Suprapubic skin (tissue), 4 donors: ENCODE measurements at places on chromosomes 7 and 10.

GRCh38 chr10:14545827-14546226 lies 215.1 kb upstream of the FRMD4A start:
- DNase-seq, result no peak

- DNase-seq, result no peak
Observed at GRCh38 chr10:73969224-73969841, 28.6 kb upstream of the VCL start.

DNA sequence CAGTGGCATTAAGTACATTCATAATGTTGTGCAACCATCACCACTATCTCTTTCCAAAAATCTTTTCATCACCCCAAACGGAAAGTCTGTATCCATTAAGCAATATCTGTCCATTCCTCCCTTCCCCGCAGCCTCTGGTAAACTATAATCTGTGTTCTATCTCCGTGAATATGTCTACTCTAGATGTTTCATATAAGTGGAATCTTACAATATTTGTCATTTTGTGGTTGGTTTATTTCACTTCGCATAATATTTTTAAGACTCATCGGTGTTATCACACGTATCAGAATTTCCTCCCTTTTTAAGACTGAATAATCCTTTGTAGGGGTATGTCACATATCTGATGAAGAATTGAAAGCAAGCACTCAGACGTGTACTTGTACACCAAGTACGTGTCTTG lies 86.0 kb upstream of the FGFR2 start:
- no peak for DNase-seq

GRCh38 chr10:58237014-58237834 lies 30.5 kb downstream of the IPMK start:
- no peak for DNase-seq

DNA sequence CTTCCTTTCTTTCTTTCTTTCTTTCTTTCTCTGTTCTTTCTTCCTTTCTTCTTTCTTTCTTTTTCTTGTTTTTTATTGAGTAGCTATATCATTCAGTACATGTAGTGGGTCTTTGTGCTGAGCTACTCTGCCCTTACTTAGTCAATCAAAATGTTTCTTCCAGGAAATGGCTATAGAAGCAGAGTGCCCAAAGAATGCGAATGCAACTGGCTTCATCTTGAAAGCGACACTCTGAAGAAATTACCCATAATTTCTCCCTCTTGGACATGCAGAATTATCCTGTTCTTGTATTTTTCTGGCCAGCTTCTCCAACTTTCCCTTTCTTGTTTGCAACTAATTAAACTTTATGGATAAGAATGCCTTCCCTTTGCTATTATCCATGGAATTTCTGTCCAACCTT lies 441.5 kb downstream of the MAGI2 start:
- DNase-seq, result no peak

- DNase-seq, result peak; percentile 69
Observed at GRCh38 chr10:79025199-79025832, 43.5 kb upstream of the ZMIZ1 start.

DNA sequence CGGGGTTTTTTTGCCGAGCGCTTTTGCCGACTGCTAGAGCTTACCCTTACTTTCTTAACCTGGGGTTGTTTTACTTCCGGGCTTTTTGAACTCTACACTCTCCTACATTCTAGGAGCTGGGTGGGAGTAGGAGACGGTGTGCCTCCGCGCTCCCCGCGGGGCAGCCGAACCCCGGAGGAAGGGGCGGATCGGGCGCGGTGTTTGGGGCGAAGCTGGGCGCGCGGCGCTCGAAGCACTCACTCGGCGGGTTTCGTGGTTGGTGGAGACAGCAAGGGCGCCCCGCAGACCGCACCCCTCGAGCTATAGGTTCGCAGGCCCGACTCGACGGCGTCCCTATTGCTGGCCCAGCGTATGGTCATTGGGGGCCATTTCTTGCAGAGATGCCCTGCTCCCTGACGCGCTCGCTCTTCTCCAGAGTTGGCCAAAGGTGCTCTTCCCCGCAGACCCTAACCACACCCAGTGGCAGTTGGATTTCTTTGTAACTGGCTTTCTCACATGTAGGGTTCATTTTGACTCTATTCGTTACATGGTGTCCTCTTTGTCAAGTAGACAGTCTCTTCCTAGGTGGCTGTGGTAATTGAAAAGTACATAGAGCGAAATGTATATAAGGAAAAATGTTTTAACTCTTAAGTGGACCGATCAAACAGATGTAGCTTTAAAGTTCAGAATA lies 364 bp downstream of the ZNF518A start:
- DNase-seq, result peak; percentile 82

- peak; percentile 40 for DNase-seq
Observed at GRCh38 chr10:85600026-85600743, 766.4 kb downstream of the GRID1 start.

DNA sequence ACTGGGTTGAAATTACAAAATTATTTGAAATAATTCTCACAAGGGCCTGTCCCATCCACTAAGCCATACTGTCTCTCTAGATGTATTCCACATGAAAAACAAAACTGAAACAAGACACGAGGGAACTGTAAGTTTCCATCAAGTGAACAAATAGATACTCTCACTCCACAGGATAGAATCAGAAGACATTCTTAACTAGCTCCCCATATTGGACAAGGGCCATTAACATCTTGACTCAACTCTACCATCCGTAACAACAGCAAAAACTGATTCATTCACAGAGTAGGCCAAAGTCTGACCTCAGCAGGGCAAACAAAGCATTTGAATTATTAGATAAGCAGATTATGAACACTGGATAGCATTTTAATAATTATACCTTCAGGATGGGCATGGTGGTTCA lies 29.1 kb downstream of the UBE2H start:
- DNase-seq, result no peak

- DNase-seq, result no peak
Observed at GRCh38 chr10:128109707-128110106, 16.5 kb downstream of the MKI67 start.

GRCh38 chr7:147321504-147321903 lies 1204.9 kb downstream of the CNTNAP2 start:
- no peak for DNase-seq

GRCh38 chr7:84237533-84238173 lies 43.1 kb upstream of the SEMA3A start:
- no peak for DNase-seq

DNA sequence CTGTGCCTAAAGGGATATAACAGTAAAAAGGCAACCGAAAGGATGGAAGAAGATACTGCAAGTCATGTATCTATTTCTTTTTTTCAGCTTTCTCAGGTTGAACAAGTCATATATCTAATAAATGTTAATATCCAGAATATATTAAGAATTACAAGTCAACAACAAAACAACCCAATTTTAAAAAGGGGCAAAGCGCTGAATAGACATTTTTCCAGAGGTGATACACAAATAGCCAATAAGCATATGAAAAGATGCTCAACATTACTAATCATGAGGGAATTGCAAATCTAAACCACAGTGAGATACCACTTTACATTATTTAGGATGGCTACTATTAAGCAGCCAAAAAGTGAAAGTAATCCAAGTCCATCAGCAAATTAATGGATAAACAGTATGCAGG lies 23.0 kb downstream of the DBF4 start:
- DNase-seq, result no peak

GRCh38 chr10:62244785-62245467 lies 23.7 kb downstream of the RTKN2 start:
- no peak for DNase-seq

GRCh38 chr10:29132551-29133111 lies 156.2 kb upstream of the LYZL1 start:
- no peak for DNase-seq

DNA sequence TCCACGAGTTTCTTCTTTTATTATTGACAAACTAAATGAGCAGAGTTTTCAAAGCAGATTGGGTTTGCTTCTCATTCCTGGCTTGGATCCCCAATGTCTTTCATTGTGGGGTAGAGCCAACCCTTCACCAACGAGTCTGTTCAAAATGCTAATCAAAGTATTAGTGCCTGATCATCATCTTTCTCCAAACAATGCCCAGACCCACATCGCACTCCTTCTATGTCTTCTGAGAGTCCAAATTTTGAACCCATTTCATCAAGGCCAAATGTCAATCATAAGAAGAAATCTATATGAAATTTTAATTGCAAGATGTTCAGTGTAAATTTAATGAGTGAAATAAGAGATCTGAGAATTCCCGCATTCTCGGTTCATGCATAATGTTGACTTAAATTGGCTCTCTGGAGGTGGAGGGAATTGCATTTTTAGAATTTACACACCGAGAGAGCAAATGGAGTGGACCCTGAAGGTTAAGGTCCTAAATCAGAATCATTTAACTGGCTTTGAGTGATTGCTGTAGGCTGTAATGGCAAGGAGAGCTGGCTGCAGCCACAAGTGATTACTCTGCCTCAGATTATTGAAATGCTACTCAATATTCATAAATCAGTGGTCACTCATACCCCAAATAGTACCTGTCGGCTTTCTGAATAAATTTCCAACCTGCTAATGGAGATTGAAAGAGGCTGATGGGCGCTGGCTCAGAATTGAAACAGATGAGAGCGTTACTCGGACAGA lies 602.9 kb downstream of the TYW1 start:
- no peak for DNase-seq

DNA sequence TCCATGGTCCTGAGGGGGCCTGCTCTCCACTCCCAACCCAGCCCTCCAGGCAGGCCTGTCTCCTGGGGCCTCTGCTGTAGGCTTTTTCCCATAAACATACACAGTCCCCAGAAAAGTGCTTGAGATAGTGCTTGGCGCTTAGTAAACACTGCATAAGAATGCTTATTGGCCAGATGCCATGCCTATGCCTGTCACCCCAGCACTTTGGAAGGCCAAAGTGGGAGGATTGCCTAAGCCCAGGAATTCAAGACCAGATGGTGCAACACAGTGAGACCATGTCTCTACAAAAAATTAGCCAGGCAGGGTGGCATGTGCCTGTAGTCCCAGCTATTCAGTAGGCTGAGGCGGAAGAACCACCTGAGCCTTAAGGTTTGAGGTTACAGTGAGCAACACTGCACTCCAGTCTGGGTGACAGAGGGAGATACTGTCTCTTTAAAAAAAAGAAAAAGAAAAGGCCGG lies 24.6 kb upstream of the ASL start:
- DNase-seq, result no peak

DNA sequence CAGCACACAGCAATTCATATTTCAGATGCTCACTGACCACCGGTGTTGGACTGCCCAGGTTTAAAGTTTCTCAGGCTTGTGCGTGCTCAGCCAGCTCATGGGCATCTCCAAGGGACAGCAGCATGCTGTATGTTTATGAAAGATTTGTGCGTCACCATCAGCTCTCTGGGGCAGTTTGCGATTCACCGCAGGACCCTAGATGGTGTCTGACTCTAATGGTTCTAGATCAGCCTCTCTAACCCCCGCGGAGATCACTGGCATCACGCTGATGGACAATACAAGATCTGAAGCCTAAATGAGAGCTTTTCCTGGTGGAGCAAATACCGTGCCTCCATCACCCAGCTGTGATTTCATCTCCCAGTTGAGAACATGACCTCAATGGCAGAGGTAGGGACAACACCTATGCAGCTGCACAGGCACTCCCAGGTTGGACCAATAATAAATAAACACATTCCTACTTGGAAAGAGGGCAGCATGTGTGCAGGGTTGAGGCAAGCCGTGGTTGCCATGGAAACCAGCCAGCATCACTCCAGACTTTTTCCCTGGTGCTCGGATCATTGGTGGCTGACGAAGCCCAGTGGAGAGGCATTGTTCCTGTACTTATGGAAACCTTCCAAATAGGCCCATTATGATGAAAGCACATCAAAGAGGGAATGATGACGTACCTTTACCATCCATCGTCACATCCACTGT lies 253.6 kb downstream of the KCNMA1 start:
- DNase-seq, result no peak

DNA sequence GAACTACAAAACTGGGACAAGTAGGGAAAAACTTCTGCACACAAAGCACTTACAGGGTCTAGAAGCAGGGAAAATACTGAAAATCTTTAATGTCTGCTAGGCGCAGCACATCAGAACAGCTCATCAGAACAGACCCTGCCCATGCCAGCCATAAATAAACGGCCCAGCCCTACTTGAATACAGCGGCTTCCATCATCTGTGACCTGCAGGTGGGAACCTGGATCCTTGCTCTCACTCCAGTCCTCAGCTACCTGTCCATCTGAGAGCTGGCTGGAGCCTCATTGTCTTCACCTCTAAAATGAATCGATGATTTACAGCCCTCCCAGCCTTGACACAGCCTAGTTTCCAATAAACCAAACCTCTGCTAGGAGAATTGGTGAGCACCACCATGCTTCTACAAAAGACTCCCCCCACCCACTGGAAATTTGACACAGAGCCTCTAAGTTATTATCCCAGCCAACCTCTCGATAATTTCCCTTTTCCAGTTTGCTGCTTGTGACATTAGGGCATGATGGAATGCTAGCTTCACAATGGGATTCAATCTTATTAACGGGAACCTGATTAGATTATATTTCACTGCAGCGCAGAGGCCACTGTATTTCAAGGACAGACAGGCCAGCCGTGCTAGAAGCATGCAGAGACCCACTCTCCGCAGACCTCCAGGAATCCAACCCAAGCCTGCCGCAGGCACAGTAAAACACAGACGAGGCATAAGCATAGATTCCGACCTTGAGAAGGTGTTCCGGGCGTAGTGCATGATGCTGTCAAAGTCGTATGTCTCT lies 61.6 kb upstream of the OPALIN start:
- no peak for DNase-seq

- DNase-seq, result no peak
Observed at GRCh38 chr7:23357190-23358093, 58.3 kb downstream of the MALSU1 start.

DNA sequence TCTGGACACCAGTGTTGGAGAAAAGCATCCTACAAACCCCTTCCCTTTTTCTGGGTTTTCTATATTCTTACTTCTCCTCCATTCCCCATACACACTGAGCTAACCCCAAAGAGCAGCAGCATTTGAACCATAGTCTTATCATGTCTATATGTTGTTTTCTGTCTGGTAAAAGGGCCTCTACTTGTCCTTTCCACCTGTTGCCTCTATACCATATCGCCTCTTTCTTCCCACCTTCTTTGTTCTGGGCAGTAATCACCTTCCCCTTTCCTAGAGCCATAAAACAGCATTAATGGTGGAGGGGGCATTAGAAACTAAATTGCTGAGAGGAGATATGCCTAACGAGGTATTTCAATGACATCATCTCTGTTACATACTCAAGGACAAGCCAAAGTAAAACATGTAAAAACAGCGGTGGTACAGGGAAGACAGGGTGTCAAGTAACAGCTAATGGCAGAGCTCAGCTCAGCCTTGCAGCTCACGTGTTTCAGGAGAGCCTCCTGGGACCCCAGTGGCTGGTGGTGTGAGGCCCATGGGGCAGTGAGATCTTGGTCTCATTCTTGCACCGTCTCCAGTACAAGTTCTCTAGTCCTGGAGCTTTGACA lies 20.6 kb downstream of the NPY start:
- no peak for DNase-seq

GRCh38 chr7:38189231-38189938 lies 11.3 kb downstream of the STARD3NL start:
- DNase-seq, result no peak

DNA sequence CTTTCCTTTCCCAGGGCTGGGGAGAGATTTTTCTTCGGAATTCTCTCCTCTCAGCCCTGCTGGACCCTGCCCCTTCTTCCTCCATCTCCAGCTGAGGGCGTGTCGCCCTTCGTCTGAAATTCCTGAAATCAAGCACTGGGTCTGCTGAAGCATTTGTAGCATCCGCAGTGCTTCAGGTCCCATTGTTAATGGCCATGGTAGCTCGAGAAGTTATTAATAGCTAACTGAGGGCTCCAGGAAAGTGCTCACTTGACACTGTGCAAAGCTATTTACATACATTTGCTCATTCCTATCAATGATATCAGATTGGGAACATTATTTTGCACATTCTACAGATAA lies 515 bp downstream of the FAM149B1 start:
- no peak for DNase-seq
